ENCODE measurements at places on chromosomes 16 and 17. TPM values are rescaled to one million over a fixed set of nuclear protein-coding genes. Genes with fewer than 3 reads are reported as not detected.

The TERB1 gene
- 0.14 TPM for total RNA-seq

The NPIPA2 gene
- 1.8 TPM for total RNA-seq

The NEUROD2 gene
- not detected for total RNA-seq

The CA7 gene
- not detected for total RNA-seq

The KRTAP4-4 gene
- not detected for total RNA-seq

The CYGB gene
- total RNA-seq = not detected

The TBC1D3K gene
- not detected for total RNA-seq

The TMC5 gene
- total RNA-seq = not detected

The CACNG5 gene
- total RNA-seq = not detected

The STXBP4 gene
- 5.4 TPM for total RNA-seq

The ALDH3A1 gene
- not detected for total RNA-seq

The ZNHIT3 gene
- 42.3 TPM for total RNA-seq

The NLRC3 gene
- 14.9 TPM for total RNA-seq

The ANKRD40CL gene
- total RNA-seq = not detected

The SULT1A2 gene
- total RNA-seq = 0.26 TPM

The SLC22A31 gene
- total RNA-seq = 0.49 TPM

The PSMB3 gene
- total RNA-seq = 337 TPM

The TMC7 gene
- total RNA-seq = not detected
